ENCODE measurements at places on chromosomes 1 and 21.

GRCh38 chr1:85570446-85571180 is 9.9 kb upstream of the CCN1 start:
- DNase-seq = no peak

GRCh38 chr1:236837897-236838296 is 42.8 kb downstream of the MTR start:
- DNase-seq = no peak

- no peak for DNase-seq
These were observed 7.0 kb downstream of the EGLN1 start for GRCh38 chr1:231415018-231415583.

GRCh38 chr1:227568593-227568992 is 5.2 kb downstream of the ZNF678 start:
- no peak for DNase-seq

DNA sequence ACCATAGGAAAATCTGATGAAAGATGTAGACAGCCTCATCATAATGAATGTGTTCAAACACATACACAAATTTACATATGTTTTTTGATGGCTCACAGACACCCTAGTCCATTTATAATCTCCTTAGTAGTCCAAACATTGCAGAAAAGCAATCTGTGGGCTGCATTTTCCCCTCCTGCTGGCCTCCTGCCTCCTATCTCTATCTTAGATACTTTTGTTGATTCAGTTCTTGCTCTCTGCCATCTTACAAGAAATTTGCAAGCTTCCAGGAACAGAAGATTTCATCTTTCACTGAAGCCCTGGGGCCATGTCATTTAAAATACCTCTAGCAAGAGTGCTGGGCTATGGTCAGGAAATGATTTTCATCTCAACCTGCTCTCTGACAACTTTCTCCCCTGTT is 50.6 kb downstream of the DUSP10 start:
- no peak for DNase-seq

DNA sequence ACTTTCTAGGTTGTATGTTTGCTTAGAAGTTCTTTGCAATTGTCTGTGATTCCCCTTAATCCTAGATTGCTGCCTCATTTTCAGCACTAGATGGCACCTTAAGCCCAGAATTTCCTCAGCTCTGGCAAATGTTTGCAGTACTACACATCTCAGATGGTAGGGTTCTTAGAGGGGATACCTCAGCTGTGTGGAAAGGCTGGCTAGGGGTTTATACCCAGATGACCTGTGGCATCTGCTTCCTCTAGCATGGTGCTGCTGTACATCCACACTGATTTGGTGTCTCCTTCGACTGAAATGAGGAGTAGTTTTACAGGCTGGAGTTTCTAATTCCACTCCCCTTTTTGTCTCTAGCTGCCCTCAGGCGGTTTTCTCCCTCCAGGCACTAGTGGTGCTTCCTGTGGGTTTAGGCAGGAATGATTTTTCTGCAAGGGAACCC is 23.5 kb downstream of the ASB17 start:
- no peak for DNase-seq

DNA sequence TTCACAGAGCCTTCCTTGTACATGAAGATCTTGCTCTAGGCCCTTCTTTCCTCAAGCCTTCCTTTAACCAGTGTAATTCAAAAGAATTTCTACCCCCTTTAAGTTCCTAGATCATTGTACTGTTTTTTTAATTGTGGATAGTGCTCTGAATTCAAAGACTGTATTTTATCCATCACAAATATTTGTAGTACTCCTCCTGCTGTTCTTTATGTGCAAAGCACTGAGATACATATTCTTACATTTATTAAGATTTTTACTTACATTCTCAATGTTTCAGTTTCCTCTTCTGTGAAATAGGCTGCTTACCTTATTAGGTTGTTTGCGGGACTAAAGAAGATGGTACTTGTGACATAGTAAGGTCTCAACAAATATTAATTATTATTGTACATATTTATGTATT is 168.8 kb upstream of the PDE4B start:
- DNase-seq = no peak

DNA sequence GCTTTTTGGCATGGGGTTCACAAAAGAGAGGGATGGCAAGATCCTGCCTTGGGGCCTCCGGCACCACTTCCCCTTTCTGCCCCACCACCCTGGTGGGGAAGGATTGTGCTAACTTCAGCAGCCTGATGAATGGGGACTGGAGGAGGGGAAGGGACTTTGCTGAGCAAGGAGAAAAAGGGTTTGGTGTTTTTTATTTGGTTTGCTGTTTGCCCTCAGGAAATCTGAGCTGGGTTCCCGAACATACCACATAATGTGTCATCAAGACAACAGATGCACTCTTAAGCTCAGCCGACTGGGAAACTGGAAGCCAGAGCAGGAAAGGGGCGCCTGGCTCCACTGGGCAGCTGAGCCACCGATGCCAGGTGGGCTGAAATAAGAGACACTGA is 19.8 kb downstream of the OLFML2B start:
- DNase-seq = no peak

DNA sequence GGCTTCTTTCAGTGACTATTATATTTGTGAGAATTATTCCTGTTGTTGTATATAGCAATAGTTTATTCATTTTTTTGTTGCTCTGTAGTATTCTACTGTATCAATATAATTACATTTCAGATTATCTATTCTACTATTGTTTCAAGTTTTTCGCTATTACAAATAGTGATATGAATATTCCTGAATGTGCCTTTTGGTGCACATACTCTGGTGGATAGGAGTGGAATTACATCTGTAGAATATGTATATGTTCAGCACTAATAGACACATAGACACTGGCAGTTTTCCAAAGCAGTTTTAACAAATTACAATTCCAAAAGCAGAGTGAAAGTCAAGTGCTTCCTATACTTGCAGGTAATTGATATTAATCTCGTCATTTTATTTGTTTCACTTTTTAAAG is 696.2 kb upstream of the PRMT6 start:
- DNase-seq = no peak

DNA sequence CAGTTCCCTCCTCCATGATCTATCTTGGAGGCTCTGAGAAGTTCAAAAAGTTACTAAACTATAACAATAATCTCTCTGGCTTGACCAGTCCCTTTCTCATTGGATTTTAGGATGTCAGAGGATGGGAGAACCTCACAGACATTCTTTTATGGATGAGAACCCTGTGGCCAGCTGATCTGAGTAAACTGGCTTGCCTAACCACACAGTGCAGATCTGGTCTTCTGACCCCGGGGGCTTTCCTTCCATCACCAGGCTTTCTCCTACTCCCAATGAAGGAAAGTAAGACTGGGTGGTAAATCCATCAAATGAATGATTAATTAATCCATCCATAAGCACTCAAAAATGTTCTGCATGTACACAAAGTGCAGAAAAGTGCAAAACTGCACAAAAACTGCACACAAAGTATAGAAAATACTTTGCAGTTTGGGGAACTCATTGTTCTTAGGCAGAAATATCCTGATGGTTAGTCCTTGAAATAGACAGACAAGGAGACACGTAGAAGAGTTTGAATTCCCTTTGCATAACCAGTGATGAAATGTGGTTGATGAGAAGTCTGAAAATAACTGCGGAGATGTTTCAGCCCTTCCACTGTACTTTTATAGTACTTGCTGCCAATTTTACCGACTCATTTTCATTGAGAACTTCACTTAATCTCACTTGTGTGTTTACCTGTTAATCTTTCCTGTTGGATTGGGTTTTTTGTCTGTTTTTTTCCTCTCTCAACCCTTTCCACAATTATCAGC is 2.5 kb upstream of the F3 start:
- DNase-seq = no peak

GRCh38 chr1:224851848-224852261 is 77.6 kb upstream of the DNAH14 start:
- DNase-seq = no peak

- no peak for DNase-seq
These were observed 28.1 kb downstream of the TMEM50B start for GRCh38 chr21:33451634-33452071.

- DNase-seq = no peak
These were observed 8.3 kb downstream of the TTC4 start for GRCh38 chr1:54723985-54724384.

- no peak for DNase-seq
These were observed 6.6 kb upstream of the C1orf174 start for GRCh38 chr1:3906672-3907020.

DNA sequence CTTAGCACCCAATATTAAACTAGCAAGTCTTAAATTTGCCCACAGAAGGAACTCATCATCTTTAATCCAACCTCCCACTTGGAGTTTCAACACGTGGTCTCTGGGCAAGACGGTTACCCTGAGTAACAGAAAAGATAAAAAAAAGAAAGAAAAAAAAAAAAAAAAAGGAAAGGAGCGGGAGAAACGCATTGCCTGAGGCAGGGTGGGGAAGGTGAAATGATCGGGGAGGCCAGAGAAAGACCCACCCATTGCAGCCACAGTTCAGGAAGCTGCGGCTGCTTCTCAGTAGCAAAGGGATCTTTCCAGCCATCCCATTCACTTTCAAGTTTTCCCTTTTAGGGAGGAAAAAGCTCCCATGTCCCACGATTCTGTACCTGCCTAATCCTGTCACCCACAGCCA is 32.0 kb upstream of the OTUD3 start:
- DNase-seq = no peak

DNA sequence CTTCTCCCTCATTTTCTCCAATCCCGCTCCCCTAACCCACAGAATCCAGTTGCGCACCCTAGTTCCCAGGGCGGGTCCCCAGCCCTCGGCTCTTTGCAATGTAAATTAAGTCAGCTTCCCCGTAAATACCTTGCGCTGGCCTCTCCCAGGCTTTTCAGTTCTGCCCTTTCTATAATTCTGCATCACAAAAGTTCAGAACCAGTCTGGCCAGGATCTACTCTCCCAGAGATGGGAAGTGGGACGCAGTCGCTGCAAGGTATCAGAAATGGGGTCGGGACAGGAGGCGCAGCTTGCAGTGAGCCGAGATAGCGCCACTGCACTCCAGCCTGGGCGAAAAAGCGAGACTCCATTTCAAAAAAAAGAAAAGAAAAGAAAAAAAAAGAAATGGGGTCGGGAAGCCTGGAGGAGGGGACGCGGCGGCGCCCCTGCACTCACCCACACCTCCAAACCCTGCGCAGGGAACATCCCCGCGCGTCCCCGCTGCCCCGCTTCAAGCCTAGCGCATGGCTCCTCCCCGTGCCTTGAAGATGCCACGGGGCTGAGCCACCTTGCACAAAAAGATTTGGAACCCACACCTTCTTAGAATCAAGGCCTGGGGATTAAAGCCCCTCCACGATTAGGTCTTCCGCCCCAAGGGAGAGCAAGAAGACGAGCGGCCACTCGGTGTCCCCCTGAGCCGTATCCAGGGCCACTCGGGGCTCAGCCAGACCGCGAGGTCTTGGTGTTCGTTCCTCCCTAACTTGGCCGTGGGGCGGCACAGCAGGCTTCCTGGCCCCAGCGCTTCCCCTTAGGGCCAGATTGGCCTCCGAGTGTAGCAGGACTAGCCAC is 27.2 kb upstream of the ITLN2 start:
- peak; percentile 29 for DNase-seq

Data from stimulated activated naive CD8-positive, alpha-beta T cell treated with anti-CD3 and anti-CD28 coated beads, Interleukin-15, Interleukin-2, amounts not matched to agents 100 U/mL and 50 U/mL, for 24 hours (primary cell).